Heart left ventricle (tissue), 16 donors: ENCODE measurements at places on chromosomes 4 and X. TPM values are rescaled to one million over a fixed set of nuclear protein-coding genes. Genes with fewer than 3 reads are reported as not detected.

THAP6 gene
- polyA plus RNA-seq, result 6.5 TPM

FRAS1 gene
- polyA plus RNA-seq, result 0.57 TPM

- H3K4me3 ChIP-seq, result no peak overlapping the region
- no peaks in the 10 kb centered on the region for H3K36me3 ChIP-seq
- H3K4me1 ChIP-seq, result no peaks in the 10 kb centered on the region
- H3K27ac ChIP-seq, result no peak overlapping the region
- DNase-seq, result no peak
Observed at GRCh38 chrX:119189115-119189514, 47.0 kb upstream of the PGRMC1 start.

- H3K36me3 ChIP-seq, result no peaks in the 10 kb centered on the region
- no peak overlapping the region for H3K4me3 ChIP-seq
- no peak for DNase-seq
- no peak overlapping the region for H3K27ac ChIP-seq
- no peaks in the 10 kb centered on the region for H3K4me1 ChIP-seq
- H3K27me3 ChIP-seq, result no peaks in the 10 kb centered on the region
Observed at GRCh38 chrX:135191838-135192237, 20.6 kb upstream of the CT55 start.

RHOXF2 gene
- not detected for polyA plus RNA-seq

- DNase-seq, result no peak
- no peaks in the 10 kb centered on the region for H3K36me3 ChIP-seq
- no peak overlapping the region for H3K27ac ChIP-seq
Observed at GRCh38 chr4:186537843-186538521, 17.4 kb downstream of the MTNR1A start.

DNA sequence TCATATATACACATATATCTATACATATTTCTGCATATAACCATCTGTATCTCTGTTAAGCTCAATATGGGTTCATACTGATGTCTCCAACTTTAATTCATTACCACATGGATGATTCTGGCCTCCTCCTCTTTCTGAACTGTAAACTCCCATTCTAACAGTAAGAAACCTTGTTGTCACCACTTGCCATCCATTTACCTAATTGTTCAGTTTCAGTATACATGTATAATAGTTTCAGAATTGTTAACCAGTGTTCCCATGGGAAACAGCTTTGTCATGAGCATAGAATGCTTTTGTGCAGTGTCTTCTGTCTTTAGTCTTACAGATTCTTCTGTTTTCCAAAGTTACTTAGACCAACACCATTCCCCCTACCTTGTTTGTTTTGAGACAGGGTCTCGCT, 35.9 kb downstream of the SLC9A6 start:
- H3K4me3 ChIP-seq, result no peak overlapping the region
- peaks cover 62% of the 10 kb centered on the region for H3K36me3 ChIP-seq
- no peak for DNase-seq
- no peak overlapping the region for H3K27ac ChIP-seq

- no peaks in the 10 kb centered on the region for H3K27me3 ChIP-seq
- no peak for DNase-seq
Observed at GRCh38 chrX:54093571-54093970, 49.3 kb upstream of the PHF8 start.

DNA sequence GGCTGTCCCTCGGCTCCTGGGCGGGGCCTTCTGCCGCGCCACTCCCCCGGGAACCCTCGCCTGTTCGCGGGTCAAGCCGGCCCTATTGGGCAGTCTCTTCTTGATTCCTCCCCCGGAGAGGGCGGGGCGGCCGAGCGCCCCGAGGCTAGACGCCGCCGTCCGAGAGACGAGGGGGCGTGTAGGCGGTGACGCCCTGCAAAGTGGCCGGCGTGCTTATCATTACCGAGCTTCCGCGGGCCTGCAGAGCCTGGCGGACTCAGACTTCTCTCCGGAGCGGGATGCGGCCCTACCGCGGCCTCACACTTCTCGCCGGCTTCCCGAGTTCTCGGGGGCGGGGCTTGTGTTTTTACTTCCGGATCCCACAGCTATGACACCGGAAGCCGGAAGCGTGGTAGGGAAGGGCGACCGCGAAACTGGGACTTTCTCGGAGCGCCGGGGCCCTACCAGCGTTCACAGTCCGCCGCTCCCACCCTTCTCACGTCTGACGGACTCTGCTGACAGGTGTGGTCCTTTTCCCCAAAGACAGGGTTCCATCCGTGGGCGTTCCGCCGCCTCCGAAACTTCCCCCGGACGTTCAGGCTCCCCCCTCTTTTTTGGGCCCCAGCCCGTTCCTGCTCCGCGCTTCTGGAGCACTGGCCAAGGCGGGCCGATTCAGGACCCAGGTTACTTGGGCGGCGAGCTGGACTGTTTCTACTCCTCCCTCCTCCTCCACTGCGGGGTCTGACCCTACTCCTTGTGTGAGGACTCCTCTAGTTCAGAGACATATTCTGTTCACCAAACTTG, at the start of gene IKBKG:
Gene IKBKG, plus strand, starts transcription at position 376 of the 783 bp plus-strand sequence. CDS start 4,383 bp downstream, outside the sequence.
- peak; percentile 91 for DNase-seq
- H3K4me1 ChIP-seq, result peaks cover 16% of the 10 kb centered on the region
- peak within 1 kb of the TSS; percentile 65 for H3K4me3 ChIP-seq
- H3K27ac ChIP-seq, result peak within 1 kb of the TSS; percentile 91

PPARGC1A gene
- 25.4 TPM for polyA plus RNA-seq

- peak; percentile 54 for DNase-seq
- no peaks in the 10 kb centered on the region for H3K36me3 ChIP-seq
Observed at GRCh38 chrX:17590892-17591740, 146.2 kb upstream of the SCML1 start.

SLC9A7 gene
- 0.46 TPM for polyA plus RNA-seq

HAUS7 gene
- polyA plus RNA-seq, result 25.8 TPM

UGT2A1 gene
- not detected for polyA plus RNA-seq

VCX3A gene
- polyA plus RNA-seq, result not detected

GRCh38 chr4:86876894-86877685, 15.1 kb downstream of the C4orf36 start:
- peak overlapping the region; percentile 3 for H3K27ac ChIP-seq
- H3K36me3 ChIP-seq, result no peaks in the 10 kb centered on the region
- H3K4me3 ChIP-seq, result no peak overlapping the region
- no peaks in the 10 kb centered on the region for H3K4me1 ChIP-seq
- H3K27me3 ChIP-seq, result no peaks in the 10 kb centered on the region

DNA sequence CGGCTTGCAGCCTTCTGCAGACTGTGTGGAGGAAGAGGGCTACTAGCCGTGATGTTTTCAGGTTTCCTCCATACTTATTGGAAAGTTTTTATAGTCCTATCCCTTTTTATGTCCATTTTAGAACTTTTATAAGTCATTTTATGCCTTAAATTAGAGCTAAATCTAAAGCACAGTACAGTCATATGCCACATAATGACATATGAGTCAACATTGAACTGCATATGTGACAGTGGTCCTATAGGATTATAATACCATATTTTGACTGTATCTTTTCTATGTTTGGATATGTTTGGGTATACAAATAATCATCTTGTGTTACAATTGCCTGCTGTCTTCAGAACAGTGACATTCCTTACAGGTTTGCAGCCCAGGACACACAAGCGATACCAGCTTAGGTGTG, 200.2 kb downstream of the SPRY1 start:
- H3K4me1 ChIP-seq, result peaks cover 17% of the 10 kb centered on the region
- no peaks in the 10 kb centered on the region for H3K36me3 ChIP-seq
- H3K27me3 ChIP-seq, result no peaks in the 10 kb centered on the region
- no peak overlapping the region for H3K27ac ChIP-seq

- peaks cover 43% of the 10 kb centered on the region for H3K4me1 ChIP-seq
- no peaks in the 10 kb centered on the region for H3K36me3 ChIP-seq
- H3K27ac ChIP-seq, result peak overlapping the region; percentile 96
- no peaks in the 10 kb centered on the region for H3K27me3 ChIP-seq
Observed at GRCh38 chr4:83285055-83285407, 433 bp upstream of the COQ2 start.

- H3K36me3 ChIP-seq, result no peaks in the 10 kb centered on the region
- H3K27ac ChIP-seq, result no peak overlapping the region
- no peaks in the 10 kb centered on the region for H3K27me3 ChIP-seq
Observed at GRCh38 chr4:143046454-143046853, 138.3 kb upstream of the USP38 start.
